NCI-H460 (cell line): ENCODE measurements at places on chromosomes 5 and 9. TPM values are rescaled to one million over a fixed set of nuclear protein-coding genes. Genes with fewer than 3 reads are reported as not detected.

NUTM2F gene
- not detected in 2 replicates for total RNA-seq

SLC36A3 gene
- not detected in 2 replicates for total RNA-seq

PPWD1 gene
- 27.6 and 48.5 TPM in 2 replicates for total RNA-seq

FGF10 gene
- total RNA-seq = not detected in 2 replicates

GRCh38 chr5:33420946-33421345, 19.8 kb upstream of the TARS1 start:
- DNase-seq = no peak

GRCh38 chr9:82332018-82332773, 343.6 kb downstream of the SPATA31D1 start:
- DNase-seq = no peak

DNA sequence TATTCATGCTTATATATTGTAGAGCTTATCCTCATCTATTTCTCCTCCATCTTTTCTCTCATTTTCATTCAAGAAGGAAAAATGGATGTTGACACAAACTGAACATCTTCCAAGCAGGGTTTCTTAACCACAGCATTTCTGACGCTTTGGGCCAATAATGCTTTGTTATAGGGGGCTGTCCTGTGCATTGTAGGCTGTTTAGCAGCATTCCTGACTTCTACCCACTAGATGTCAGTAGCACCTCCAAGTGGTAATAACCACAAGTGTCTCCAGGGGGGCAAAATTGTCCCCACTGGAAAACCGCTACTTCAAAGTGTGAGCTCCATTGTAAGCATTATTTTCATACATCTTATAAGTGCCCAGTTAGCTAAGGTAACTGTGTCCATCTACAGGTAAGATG, 2.6 kb upstream of the TXNDC8 start:
- peak; percentile 21 for DNase-seq

DNA sequence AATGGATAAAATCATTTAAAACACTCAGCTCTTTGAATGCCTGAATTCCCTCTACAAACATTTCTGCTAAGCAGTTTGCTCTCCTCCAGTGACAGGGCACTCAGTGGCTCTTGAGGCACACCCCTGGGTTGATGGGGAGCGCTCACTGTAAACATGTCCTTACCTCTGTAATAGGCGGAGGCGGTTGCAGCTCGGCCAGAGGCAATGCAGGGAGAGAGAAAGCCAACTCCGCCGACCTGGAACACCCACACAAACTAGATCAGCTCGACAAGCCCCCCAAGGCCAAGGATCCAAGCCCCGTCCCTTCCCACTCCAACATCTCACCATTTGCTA, 329 bp downstream of the CDC23 start:
- no peak for DNase-seq

DNA sequence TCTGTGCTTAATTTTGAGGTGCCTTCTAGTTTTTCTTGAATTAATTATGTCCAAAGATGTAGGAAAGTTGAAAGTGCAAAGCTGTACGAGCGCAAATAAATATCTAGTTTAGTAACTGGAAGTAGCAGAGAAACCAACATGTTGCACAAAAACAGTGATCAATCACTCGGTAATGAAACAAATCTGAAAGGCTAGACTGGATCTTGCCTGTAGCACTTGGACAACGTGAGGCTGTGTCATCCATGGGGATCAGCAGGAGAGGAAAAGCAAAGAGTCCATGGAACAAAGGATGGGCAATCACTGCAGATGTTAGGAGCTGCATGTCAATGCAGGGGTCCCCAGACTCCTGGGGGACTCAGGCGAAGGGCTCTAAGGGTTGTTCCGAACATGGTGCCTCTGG, 424.2 kb downstream of the IRX1 start:
- DNase-seq = no peak

GRCh38 chr5:55541056-55541635, 6.4 kb upstream of the PLPP1 start:
- DNase-seq = no peak

GRCh38 chr5:98796197-98796972, 22.9 kb downstream of the RGMB start:
- peak; percentile 69 for DNase-seq
